ENCODE measurements at places on chromosomes 7 and 10.

DNA sequence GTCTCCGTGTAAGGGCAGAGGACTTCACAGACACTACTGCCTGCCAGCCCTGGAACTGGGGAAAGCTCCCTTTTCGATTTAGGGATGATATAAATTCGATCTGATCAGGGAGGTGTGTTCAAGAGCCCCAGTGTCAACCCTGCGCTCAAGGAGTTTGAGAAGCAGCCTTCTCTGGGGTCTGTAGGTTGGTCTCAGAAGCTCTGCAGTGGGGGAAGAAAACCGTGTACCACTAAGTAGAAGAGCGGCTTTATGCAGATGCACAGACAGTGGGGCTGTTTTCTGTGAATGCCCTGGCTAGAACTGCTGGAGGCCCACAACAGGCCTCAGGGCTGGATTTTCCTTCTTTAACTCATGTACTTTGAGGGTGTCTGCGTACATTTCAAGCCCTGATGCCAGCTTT lies 6.3 kb upstream of the TBX20 start:
- DNase-seq: no peak

GRCh38 chr7:127047521-127047920 lies 205.2 kb downstream of the GRM8 start:
- DNase-seq: no peak

DNA sequence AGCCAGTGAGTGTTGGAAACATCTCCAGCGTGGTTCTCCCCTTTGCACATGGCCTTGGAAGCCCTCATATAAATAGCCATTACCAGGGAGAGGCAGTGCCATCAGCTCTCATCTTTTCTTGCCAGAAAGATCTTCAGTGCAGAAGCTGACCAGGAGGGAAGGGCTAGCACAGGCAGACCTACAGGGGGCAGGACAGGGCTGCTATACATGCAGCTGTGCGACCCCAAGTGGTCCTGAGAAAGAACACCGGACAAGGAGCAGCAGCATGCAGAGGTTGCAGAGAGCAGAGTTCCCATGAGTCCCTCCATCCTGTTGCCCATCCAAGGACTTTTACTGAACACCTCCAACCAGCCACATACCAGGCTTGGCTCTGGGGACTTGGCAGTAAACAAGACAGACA lies 17.1 kb downstream of the GRID1 start:
- DNase-seq: peak; percentile 61

DNA sequence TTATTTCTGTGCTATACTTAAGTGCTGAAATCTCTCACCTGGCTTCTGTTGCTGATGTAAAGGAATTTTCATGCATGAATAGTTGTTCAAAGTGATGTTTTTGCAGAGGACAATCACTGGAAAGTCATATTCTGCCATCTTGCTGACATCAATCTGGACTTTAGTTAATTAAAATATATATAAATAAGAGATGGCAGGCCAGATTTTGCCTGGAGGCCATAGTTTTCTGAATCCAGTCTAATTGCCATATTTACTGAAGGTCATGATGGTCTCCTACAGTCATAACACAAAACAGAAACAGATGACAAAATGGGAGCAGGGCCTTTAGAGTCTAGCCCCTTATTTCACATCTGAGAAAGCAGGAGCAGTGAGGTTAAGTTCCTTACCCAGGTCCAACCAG lies 228.2 kb downstream of the HPSE2 start:
- DNase-seq: no peak

DNA sequence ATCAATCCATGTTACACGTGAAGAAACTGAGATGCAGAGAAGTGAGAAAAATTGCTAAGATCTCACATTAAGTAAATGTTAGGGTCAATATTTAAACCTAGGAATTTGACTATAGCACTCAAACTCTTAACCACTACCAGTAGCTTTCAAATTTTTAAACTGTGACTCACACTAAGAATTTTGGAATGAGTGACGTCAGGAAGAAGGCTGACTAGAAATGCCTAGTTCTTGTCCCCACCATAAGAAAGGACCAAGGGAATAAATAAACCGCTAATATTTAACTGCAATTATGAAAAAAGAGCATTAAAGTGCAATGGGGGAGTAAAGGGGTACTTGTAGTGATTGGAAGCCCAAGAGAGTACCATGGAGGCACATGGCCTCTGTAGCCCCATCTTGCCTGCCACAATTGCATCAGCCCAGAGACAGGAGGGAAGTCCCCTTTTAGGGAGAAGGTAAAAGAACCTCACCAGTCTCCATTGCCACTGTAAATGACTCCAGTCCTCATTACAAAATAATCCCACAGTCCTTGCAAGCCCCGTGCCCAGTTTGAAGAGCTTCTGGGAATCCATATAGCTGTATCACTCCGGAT lies 3.5 kb upstream of the AKR1B1 start:
- no peak for DNase-seq

DNA sequence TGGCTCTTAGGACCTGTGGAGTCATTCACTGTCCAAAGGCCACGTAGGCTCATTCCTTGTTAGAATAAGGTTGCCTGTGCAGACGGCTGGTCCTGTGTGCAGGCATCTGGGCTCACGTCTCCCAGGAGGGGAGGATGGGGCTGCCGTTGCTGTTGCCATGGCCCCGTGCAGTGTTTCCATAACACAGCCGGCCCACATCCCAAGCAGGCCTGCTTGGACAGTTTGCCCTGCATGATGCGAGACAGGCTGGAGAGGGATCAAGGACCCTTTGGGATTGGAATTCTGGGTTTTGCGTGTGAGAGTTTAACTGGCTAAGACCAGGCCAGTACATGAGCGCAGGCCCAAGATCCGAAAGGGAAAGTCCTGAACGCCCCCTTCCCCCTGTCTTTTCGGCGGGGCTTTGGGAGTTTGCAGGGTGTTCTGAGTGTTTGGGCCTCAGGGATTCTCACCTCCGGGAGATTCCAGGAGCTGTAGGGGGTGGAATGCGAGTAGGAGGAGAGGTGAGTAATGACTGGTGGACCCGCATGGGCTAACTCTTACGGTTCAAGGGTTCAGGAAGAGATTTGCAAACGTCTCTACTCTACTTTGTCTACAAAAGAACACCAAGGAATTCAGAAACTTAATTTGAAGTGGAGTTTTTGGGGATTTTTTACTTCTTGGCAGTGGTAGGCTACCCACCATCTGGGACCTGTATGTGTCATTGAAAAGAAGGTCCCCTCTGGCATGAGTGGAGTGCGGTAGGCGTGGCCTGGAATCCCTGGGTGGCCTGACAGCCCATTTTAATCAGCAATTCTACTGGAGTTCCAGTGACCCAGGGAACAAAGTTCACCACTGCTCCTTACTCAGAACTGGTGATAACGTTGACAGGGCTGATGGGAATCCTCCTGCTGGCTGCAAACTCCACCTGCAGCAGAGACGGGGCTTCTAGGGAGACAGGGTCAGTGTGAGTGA lies 125.4 kb downstream of the ITIH5 start:
- peak; percentile 85 for DNase-seq

- DNase-seq: no peak
Observed at GRCh38 chr10:122560279-122560804, at the start of gene DMBT1. Gene DMBT1, plus strand, starts transcription at chr10:122560754. Its CDS starts 17 bp downstream, at chr10:122560771.

DNA sequence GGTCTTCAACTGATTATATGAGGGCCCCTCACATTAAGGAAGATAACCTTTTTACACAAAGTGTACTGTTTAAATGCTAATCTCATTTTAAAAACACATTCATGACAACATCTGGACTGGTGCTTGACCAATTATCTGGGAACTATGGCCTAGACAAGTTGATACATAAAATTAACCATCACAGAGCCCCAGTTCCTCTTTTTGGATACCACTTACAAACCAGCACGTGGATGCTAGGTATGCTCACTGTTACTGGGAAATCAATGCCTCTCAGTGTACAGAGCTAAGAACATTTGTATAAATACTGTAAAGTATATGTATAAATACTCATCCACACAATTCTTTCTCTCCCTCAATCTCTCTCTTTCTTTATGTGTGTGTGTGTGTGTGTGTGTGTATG lies 1217.8 kb upstream of the LRRTM3 start:
- no peak for DNase-seq

- DNase-seq: no peak
Observed at GRCh38 chr10:74255888-74256357, 104.9 kb downstream of the ADK start.

DNA sequence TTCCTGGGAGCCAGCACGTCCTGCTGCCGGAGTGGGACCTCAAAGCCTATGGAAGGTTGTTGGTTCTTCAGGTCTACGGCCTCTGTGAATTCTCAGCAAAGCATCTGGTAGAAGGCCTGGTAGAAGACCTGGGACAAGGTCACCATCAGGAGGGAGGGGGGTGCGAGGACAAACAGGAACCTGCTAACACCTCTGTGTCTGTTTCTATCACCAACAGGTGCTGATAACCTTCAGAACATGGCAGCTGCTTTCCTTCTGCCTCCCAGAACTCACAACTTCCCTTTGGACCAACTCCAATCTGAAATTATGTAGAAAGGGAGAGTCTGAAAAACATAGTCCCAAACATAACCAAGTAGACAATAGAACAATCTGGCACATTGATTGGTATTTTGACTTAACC lies 8.3 kb upstream of the MET start:
- DNase-seq: no peak

GRCh38 chr7:130148561-130148960 lies 56.6 kb downstream of the TMEM209 start:
- DNase-seq: no peak

- DNase-seq: no peak
Observed at GRCh38 chr10:113176652-113177155, 226.7 kb downstream of the TCF7L2 start.

- DNase-seq: no peak
Observed at GRCh38 chr7:27162561-27163287, 2.6 kb downstream of the HOXA9 start.

GRCh38 chr10:76998451-76998850 lies 639.2 kb downstream of the KCNMA1 start:
- DNase-seq: no peak

DNA sequence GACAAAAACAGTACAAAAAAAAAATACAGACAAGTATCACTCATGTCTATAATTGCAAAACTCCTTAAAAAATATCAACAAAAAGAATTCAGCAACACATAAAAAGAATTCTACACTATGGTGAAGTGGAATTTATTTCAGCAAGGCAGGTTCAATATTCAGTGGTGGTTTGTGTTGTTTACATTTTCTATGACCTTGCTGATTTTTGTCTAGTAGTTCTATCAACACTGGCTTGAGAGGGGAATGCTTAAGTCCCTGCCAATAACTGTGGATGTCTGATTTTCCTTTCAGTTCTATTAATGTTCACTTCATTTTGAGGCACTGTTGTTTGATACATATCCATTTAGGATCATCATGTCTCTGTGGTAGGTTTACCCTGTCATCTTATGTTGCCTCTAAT lies 58.5 kb downstream of the CADPS2 start:
- DNase-seq: no peak

DNA sequence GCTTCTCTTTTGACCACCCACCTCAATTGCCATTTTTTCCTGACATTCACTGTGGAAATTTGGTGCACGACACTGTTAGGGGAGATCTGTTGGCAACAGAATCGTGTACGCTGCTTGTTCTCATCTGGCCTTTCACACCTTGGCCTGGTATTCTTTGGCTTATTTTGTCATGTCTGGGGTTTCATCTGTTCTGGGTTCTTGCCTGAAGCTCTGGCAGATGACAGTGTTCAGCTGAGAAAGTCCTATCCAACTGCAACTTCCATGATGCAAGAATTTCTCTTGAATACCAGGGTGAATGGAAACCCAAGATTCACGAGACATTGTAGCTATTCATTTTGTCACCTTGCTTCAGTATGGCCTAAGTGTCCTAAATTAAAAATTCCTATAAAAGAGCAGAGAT lies 82.6 kb upstream of the CELF2 start:
- no peak for DNase-seq

DNA sequence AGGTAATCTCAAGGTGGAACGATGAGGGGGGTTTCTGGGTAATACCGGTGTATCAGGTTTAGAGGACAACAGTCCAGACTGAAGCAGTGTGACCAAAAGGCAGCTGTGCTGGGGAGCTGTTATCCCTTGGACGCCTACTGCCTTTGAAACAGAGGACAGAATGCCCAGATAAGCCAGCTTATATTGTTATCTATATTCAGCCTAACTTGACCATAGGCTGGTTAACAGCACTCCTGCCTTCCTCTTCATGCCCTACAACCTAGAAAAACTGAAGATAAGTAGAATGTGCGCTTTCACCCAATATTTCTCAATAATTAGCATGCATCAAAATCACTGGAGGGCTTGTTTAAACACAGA lies 44.9 kb downstream of the IL6 start:
- no peak for DNase-seq

DNA sequence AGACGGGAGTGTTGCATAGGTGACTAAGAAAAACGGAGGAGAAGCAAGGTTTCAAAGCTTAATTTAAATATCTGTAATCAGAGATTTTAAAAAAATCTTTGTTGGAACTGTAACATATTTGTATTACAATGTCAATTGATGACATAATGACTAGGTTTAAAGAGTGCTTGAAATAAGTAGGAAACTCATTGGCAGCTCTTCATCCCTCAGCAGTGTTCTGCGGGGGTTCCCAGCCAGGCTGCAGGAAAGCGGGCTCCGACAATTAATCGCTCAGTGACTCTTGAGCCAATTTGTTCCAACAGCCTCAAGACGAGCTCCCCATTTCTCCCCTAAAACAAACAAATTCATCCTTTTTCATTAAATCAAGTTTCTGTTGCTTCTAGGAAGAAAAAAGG lies 22.6 kb downstream of the CPXM2 start:
- no peak for DNase-seq

DNA sequence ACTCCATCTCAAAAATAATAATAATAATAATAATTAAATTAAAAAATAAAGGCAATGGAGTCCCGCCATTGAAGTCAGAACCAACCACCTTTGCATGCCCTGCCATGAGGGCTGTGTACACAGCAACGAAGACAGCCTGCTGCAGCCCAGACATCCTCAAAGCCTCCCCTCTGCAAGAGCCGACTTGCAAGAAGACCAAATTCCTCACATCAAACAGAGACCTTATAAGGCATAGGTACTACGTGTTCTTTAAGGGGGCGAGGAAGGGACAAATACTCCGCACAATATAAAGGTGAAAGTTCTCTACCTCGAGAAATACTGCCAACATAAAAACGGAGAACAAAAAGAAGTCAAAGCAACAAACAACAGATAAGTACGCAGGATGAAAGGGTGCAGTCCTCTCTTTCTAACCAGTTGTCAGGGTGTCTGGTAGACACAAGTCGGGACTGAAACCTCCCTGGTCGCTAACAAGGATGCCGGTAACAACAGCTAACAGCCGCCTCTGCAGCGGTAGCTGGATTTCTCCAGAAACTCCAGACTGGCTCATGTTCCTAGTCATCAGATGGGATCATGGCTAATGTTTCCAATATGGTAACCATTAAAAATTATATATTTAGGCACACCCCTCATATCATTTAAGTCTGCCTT lies 23.6 kb downstream of the FGFR2 start:
- no peak for DNase-seq

- no peak for DNase-seq
Observed at GRCh38 chr7:74625446-74625845, 32.1 kb upstream of the GTF2I start.

GRCh38 chr10:18554479-18554878 lies 96.9 kb downstream of the NSUN6 start:
- no peak for DNase-seq
